ENCODE measurements at places on chromosomes 1 and 21.

DNA sequence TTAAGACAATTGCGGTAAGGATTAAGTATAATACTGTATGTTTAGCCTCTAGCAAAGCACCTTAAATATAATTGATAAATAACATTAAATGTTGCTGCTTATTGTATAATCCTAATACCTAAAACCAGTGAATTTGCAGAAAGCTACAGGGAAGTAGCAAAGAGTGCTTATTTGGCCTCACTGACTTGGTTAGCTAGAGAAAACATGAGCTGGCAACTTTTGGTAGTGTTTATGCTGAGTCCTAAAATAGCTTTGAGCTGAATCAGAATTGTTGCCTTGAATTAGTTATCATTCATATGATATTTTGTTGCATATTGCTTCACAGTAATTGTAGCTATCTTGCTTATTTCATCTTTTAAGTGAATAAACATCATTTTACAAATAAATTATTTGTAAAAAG lies 3.5 kb downstream of the TRIM67 start:
- no peak for DNase-seq

DNA sequence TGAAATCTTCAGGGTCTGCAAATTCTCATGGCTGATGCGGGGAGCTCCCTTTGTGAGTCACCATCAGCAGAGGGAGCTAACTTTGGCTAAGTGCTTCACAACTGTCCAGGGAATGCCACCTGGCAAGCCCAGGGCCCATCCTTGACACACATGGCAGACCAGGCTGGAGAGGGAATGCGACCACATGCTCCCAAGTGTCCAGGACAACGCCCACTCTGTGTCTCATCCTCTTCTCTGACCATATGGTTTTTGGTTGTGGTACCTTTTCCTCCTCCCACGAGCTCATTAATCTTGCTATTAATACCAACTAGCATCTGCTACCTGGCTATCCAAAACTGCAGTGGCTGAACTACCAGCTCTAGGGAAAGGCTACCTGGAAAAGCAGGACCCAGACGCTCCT lies 37.1 kb upstream of the CLSTN1 start:
- DNase-seq = no peak

GRCh38 chr1:223504741-223505140 lies 111.5 kb downstream of the CCDC185 start:
- peak; percentile 42 for DNase-seq

GRCh38 chr1:223834660-223835263 lies 11.0 kb downstream of the TP53BP2 start:
- DNase-seq = peak; percentile 33

GRCh38 chr1:186178426-186179043 lies 196.5 kb downstream of the TPR start:
- no peak for DNase-seq

GRCh38 chr21:25421321-25422028 lies 185.8 kb downstream of the MRPL39 start:
- peak; percentile 19 for DNase-seq

GRCh38 chr21:44878053-44878982 lies 4.8 kb upstream of the PTTG1IP start:
- no peak for DNase-seq

GRCh38 chr1:110255392-110255787 lies 45.3 kb downstream of the KCNC4 start:
- no peak for DNase-seq

DNA sequence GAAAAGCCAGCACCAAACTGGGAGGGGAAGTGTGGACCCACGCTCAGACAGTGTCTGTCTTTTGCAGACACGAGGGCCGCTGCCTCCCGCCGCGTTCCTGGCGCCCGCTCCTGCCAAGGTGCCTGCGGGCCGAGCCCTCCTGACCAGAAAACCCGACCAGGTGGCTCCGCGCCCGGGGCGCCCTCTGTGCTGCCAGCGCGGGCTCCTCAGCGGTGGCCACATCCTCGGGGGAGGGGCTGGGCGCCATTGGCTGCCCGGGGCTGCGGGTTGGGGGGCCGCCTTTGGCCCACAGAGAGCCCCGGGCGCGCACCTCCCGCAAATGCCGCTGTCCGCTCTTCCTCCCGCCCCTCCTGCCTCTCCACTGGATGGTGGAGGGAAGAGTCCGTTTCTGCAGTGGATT lies 22.4 kb upstream of the TRNAU1AP start:
- no peak for DNase-seq

- no peak for DNase-seq
These were observed 192.9 kb upstream of the VAMP3 start for GRCh38 chr1:7578206-7578605.

DNA sequence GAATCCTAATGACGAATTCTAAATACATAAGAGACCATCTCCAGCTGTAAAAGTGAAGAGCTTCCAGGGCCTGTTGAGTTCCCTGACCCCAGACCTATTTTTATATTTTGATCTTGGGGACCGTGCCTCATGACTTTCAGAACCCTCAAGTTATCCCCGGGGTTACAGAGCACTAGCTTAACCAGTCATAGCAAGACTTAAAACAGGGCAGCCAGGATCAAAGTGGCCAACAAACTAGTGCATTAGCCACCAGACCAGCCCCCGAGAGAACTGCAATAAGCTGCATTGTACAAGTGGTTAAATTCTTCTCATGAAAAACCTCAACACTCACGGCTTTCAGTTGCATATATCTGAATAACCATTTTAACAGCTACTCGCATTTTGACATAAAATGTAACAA lies 183.0 kb downstream of the BARHL2 start:
- no peak for DNase-seq

DNA sequence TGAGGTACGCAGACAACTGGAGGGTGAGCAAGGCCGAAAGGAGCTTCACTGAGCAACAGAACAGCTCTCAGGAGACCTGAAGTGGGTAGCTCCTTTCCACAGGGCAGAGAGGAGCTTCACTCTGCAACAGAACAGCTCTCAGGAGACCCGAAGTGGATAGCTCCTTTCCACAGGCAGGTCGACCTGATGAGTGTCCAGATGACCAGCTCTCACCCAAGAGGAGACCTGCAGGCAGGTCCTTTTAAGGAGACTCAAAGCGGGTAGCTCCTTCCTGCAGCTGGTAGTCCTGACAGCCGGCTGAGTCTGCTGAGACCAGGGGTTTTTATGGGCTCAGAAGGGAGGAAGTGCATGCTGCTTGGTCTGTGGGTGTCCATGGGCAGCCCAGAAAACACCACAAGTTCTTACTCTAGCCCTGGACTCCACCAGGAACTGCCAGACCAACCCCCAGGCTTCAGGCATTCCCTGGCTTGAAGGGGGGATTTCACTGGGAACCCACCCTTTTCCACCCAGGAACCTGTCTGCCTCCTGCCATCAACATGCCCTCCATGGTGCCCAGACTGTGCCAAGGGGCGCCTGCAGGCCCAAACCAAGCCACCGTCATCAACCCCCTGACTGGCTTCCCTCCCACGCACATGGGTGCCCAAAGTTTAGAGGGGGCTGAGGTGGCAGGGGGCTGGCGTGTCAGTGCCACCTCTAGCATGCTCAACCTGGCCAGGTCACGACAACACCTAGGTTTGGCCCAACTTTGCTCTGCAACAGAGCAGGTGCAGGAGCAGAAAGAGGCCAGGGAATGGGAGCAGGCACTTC lies 43.6 kb downstream of the ZBTB8OS start:
- DNase-seq = no peak

DNA sequence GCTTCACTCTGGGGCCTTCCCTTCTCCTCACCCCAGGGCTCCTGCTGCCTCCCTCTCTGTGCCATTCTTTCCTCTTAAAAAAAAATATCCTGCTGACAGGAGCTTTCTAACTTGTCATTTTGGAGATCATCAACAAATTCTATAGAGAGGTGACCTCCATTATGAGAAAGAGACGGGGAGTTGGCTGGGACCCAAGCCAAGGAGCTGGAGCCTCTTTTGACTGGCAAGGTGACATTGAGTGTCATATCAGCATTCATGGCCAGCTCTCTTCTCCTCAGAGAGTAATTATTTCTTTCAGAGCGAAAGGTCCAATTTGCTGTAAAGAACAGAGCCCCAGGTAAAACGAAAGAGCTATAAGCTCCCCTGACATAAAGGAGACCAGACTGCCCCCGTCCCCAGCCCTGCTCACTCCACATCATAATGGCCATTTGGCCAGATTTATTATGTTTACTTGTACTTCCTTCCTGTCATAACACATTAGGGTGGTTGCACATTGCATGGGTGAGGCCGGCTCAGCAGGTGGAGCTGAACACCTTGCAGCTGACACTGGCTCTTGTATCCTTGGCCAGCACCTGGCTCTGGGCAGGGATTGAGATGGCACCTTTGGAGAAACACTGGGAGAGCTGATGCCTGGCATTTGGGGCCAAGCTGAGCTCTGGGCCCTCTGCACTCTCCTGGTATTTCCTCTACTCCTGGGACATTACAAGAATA lies 404.0 kb upstream of the VAMP3 start:
- no peak for DNase-seq

DNA sequence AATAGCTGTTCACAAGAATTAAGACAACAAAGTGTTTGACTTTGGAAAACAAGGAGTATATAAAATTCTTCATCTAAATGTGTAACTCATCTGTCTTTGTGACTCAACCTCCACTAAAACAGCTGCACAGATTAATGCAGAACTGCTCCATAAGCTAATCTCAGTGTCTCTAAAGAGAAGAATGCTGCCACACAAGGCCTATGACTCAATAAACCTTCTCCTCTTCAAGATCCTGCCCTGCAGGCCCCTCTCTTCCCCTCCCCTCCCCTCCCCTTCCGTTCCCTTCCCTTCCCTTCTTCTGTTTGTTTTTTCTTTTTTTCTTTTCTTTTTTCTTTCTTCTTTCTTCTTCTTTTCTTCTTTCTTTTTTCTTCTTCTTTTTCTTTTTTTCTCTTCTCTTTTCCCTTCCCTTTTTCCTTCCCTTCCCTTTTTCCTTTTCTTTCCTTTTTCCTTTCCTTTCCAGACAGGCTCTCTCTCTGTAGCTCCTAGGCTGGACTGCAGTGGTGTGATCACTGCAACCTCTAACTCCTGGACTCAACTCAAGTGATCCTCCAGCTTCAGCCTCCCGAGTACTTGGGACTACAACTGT lies 1052.8 kb downstream of the BRINP3 start:
- no peak for DNase-seq

DNA sequence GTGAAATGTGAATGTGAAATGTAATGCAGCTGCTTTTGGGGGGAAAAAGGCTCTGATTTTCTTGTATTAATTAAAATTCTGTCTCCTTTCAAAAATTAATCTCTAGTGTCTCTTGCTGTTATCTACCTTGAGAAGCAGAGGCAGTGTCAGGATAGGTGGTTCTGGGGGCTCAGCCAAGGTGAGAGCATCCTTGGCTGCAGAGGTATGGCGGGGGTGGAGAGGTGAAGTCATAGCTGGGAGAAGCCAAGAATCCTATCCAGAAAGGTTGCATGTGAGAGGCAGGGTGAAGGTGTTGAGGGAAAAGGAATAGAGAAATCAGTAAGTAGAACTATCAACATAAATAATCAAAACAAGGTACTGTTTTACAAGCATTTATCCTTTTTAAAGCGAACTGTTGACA lies 181.2 kb downstream of the CACNA1E start:
- DNase-seq = no peak

All from MG63 (cell line).